Effector CD8-positive, alpha-beta T cell (primary cell): ENCODE measurements at places on chromosomes 13 and 19.

- no peak for DNase-seq
Observed at GRCh38 chr19:57648331-57649003, 15.5 kb downstream of the ZNF211 start.

GRCh38 chr13:21402586-21403307 is 56.4 kb downstream of the ZDHHC20 start:
- no peak for DNase-seq

GRCh38 chr13:65063753-65064152 is 2166.4 kb downstream of the PCDH9 start:
- no peak for DNase-seq

GRCh38 chr13:113950451-113951245 is 23.2 kb downstream of the C13orf46 start:
- DNase-seq: no peak

GRCh38 chr19:10682397-10683063 is 18.7 kb upstream of the QTRT1 start:
- DNase-seq: no peak
